Thyroid gland (tissue), 4 donors: ENCODE measurements at places on chromosomes 1 and 21. TPM values are rescaled to one million over a fixed set of nuclear protein-coding genes. Genes with fewer than 3 reads are reported as not detected.

ZFP69 gene
- total RNA-seq: 4.8 TPM

CHRM3 gene
- 6.5 TPM for total RNA-seq

THBS3 gene
- total RNA-seq: 25.7 TPM

TGFB2 gene
- 2.2 TPM for total RNA-seq

NUP210L gene
- total RNA-seq: 0.38 TPM

TFF3 gene
- 1,534 TPM for total RNA-seq

SAMSN1 gene
- 1.3 TPM for total RNA-seq

VWA1 gene
- 36.7 TPM for total RNA-seq

KCNK2 gene
- total RNA-seq: 3.9 TPM

VASH2 gene
- total RNA-seq: 0.81 TPM

- no peak for DNase-seq
Measured at GRCh38 chr1:31855038-31855845, 39.4 kb upstream of the SPOCD1 start.

DNA sequence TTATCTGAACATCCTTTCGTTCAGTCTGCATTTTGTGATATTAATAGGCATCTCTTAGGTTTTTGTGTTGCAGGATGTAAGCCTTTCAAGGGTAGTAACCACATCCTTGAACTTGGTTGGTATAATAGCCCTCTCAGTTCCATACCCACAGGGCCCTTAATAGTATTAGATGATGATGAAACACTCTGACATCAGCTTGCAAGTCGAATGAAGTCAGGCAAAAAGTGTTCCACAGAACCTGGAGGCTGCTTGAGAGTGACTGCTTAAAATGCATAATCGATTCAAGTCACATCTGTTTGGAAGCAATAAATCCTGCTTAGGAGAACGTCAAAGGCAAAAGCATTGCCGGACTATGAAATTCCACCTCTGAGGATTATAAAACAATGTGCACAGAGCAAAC is 415.6 kb upstream of the KAZN start:
- DNase-seq: no peak

GRCh38 chr1:1427106-1427819 is 6.2 kb upstream of the ANKRD65 start:
- no peak for DNase-seq

DNA sequence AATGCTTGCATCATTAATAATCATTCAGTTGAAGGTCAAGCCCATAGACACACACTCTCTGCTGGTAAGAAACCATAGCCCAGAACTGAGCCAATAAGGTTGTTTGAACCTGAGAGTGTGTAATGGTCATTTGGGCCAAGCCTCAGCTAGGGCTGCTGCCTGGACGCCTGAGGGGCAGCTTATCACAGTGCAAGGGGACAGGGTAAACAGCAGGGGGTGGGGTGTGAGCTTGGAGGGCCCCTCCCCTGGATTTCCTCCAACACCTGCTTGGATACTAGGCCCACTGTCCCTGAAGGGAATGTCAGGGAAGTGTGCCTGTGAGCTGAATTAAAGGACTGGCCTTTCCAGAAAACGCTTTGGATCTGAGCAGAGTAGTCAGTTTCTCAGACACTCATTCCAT is 24.6 kb upstream of the CNTN2 start:
- no peak for DNase-seq

DNA sequence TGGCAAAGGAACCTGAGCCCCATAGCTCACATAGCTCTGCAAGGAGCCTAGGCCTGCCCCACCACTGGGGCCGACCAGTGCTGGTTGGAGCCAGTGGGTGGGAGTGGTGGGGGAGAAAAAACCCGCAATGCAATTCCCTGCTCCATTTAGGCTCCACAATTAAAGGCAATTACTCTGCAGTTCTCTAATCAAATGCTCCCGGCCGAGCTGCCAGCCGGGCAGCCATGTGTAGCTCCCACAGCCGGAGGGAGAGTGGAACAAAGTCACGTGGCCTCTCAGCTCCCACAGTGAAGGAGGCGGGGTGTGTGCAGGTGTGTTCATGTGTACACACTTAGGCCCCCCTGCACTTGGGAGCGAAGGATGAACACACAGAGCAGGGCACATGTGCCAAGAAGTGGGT is 81.6 kb downstream of the KIRREL1 start:
- DNase-seq: peak; percentile 86
